ENCODE measurements at places on chromosomes 4 and X.

DNA sequence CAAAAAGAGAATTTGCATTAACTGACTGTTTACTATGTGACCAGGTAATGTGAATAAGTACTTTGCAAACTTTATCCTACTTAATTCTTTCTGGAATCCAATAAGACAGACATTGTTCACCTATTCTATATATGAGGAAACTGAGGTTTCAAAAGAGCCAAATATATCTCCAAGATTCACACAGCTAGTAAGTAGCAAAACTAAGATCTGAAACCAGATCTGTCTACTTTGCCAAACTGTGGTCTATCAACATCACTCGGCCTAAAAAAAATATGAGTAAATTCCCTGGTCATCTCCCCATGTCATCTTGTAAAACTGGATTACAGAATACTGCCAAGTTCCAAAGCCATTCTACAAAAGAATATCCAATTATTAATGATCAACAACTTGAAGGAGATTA, 52.8 kb downstream of the ANAPC10 start:
- DNase-seq = no peak

GRCh38 chrX:24526616-24527015, 61.5 kb downstream of the PDK3 start:
- DNase-seq = no peak

- DNase-seq = no peak
These were observed 1.7 kb downstream of the PDLIM5 start for GRCh38 chr4:94453391-94453963.

- no peak for DNase-seq
These were observed 37.5 kb downstream of the FGFBP1 start for GRCh38 chr4:15901007-15901406.

- DNase-seq = no peak
These were observed 25.5 kb upstream of the FUNDC1 start for GRCh38 chrX:44568196-44568595.

DNA sequence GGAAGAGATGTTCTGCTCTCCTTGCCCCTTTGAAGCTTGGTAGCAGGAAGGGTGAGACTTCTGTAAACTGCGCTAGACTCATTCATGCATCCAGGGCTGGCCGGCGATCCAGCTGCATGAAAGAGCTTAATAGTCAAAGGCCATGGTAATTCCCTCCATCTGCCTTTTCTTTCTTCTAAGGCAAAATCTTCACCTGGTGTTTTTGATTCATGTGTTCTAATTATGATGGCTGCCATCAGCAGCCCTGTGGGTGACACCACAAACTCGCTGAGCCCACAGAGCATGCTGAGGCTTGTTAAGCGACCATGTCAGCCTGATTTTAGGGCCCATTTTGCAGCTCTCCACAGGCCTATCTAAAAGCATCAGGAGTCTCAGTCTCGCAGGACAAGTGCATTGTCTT, 450.1 kb upstream of the TENM3 start:
- DNase-seq = no peak

GRCh38 chr4:176959980-176960379, 167.3 kb upstream of the VEGFC start:
- DNase-seq = no peak

DNA sequence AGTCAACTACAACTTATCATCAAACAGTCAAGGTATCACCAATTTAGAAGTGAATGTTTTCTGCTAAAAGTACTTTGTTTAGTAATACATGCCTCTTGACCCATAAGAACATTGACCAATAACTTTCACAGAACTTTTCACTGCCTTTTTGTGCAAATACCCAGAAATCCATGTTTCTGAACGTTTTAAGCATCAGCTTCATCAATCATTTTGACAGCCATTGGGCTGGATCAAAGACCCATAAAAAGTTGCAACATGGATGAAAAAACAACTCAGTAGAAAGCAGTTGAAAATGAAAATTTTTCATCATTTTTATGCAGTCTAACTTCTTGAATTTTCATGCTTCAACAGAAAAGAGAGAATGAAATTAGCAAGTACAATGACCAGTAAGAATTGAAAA, 466.7 kb downstream of the TRAM1L1 start:
- no peak for DNase-seq

- no peak for DNase-seq
These were observed 88.3 kb upstream of the GRID2 start for GRCh38 chr4:92215476-92215875.

DNA sequence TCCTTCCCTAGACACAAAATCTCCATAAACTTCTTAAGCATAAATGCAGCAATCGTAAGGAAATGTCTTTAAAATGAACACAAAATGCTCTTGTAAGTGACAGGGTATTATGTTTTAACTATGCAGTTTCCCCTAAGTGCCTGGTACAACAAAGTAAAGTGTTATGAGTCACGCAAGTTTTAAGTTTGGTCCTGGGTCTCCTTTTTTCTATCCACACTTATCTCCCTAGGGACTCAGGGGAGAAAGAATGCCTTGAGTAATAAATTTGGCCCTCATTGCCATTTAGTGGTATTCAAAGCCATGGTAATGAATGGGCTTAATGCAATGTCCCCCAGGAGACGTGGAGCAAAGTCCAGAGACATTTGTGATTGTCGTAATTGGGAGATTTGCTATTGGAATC, 149.1 kb downstream of the MAGEB17 start:
- no peak for DNase-seq

DNA sequence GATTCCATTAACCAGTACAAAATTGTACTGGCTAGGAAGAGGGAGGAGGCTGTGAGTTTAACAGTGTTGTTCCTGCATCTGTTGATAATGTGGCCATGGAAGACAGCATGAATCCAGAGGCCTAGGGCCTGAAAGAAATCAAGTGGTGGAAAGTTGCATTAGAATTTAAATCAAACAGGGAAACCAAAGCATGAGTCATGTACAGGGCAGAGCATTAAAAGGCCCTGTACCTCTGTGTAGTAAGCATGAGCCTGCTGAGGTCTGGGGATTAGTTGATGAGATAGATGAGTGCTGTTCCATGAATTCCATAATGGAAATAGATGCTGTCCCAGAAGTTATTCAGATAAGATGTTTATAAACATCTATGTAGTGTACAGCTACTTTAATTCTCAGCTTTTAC, 58.3 kb downstream of the MID1IP1 start:
- no peak for DNase-seq

GRCh38 chr4:99722725-99723124, 65.1 kb upstream of the C4orf54 start:
- no peak for DNase-seq

DNA sequence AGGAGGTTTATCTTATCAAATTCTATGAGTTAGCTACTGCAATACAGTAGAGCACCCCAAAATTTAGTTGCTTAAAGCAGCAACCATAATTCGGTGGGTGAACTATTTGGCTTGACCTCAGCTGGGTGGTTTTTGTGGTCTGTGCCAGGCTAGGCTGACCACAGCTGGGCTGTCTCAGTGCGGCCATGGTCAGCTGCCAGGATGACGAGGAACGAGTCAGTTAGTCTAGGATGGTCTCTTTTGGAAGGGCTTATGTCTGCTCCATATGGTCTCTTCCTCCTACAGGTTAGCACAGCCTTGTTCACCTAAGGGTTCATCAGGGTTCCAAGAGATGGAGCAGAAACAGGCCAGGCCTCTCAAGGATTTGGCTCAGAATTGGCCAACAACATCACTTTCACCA, 210.4 kb downstream of the PALLD start:
- no peak for DNase-seq

DNA sequence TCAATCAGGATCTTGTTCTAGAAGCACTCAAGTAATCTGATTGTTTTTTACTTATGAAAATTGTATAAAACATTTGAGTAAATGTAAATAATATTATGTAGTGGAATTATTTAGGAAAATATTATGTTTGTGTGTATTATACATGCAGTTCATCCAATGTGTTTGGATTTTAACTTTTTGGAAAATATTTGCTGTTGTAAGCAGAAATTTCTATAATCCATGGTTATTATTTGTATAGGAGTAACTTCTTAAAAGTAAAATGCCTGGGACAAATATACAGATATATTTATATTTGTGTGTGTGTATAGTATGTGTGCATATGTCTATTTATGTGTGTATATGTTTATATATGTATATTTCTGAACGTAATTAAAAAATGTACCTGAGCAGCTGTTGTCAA, 1394.6 kb upstream of the AGA start:
- DNase-seq = no peak

DNA sequence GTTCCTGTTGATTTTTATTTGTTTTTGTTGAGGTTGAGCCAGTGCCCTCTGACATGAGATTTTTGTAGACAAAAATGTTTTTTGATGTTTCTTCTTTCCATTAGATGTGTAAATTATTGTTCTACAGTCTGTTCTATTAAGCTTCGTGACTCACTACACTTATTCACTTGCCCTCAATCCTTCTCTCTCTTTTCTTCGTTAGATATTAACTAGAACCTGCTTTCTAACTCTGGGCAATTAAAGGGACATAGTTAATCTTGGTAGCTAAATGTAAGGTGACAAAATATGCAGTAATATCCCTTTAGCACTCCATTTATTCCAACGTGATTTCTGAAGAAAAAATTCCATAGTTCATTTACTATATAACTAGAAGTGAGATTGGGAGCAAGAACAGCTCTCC, 333.9 kb downstream of the PDHA2 start:
- no peak for DNase-seq

DNA sequence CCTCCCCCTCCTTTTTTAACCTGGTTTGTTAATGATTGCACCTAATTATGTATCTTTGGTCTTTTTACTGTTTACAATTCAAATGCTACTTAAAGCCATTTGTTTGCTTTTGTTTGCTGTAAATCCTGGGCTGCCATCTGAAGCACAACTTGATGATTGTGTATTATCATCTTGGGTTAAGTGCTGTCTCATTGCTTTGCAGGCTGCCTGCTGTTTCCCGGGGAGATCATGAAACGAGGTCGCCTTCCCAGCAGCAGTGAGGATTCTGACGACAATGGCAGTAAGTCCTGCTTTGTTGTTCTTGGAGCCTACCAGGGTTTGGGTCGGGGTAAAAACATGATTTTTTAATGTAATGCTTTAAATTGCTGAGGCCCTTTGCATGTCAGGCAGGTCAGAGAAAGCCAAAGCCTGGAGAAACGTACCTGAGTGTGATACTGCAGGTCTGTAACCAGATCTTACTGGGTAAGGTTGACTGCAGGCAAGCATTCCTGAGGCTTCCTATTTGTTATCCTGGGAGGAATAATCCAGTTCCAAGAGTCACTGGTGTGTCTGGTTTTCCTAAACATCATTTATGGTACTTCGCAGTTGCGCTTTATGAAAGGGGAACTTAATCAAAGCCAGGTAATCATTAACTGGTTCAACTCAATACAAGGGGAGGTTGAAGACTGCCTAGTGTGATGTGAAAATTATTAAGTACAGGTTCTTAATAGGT, 22.2 kb downstream of the JADE1 start:
- no peak for DNase-seq

GRCh38 chr4:14072506-14072905, 445.0 kb upstream of the BOD1L1 start:
- DNase-seq = no peak

DNA sequence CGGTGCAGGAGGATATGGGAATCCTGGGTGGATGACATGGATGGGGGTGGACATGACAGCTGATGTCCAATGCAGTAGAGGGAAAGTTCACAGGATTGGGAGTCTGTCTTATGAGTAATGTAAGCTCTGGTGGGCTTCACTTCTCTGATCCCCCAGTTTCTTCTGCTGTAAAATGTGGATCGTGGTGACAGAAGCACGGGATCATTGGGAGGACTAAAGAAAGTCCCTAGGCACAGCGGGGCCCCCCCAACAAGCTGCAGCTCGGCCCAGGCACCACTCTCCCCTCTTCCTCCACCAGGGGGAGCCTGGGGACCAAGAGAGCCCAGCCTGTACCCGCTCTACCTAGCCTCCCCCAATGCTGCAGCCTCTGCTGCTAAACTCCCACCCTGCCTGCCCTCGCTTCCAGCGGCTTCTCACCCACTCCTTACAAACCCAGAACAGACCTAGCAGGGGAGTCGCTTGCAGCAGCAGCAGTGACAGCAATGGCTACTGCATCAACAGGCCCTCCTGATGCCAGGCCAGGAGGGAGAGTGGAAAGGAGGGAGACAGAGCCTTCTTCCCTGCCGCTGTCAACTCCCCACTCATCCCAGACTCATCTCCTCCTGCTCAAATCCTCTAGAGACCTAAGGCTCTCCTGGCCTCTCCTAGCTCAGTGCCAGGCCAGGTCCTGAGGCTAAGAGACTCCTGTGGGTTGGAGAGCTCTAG, 36.1 kb upstream of the IQSEC2 start:
- DNase-seq = peak; percentile 68

DNA sequence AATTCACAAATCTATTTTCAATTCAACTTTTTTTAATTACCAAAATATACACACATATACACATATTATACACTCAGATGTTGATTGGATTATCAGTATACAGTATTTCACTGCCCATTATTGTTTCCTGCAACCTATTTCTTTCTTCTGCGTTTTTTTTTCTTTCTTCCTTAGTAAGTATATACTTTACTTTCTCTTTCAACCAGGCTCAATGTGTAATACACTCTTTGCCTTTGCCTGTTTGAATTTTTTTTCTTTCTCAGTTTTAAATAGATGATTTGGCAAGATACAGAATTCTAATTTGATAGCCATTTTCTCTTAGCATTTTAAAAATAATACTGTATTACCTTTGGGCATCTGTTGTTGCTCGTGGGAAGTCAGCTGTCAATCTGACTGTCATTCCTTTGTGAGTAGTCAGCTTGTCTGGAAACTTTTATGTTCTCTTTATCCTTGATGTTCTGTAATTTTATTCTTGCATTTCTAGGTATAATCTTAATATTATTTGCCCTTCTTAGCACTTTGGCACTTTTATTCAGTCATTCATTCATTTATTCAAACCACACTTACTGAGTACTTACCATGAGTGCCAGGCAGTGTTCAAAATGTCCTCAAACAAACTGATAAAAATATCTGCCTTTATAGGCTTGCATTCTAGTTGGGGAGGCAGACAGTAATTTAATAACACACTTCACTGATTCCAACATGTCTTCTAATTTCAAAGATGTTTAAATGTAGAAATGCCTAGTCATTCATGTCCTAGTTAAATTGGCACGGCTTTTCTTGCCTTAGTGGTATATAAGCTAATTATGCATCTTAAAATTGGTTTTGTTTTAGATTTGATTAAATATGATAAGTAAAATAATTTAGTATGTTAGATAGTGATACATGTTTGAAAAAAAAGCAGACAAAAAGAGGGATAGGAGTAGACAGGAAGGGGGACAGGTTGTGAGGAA, 3.7 kb downstream of the USP38 start:
- no peak for DNase-seq

DNA sequence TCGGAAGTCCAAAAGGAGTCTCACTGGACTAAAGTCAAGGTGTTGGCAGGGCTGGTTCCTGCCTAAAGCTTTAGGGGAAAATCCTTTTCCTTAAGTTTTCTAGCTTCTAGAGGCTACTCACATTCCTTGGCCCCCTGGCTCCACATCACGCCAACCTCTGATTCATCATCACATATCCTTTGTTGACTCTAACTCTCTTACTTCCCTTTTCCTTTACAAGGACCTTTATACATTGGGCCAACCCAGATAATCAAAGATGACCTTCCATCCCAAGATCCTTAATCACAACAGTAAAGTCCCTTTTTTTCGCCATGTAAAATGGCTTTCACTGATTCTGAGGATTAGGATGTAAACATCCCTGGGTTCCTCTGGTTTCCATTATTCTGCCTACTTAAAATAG, 146.4 kb upstream of the DCAF8L1 start:
- DNase-seq = no peak

GRCh38 chr4:186700746-186701145, 22.9 kb downstream of the FAT1 start:
- DNase-seq = no peak
